Activated CD4-positive, alpha-beta T cell treated with anti-CD3 and anti-CD28 coated beads, Interleukin-10, Interleukin-2, amounts not matched to agents 100 ng/mL and 50 ng/mL, durations not matched to agents 16 hours and 8 hours (primary cell): ENCODE measurements at places on chromosomes 7 and 10.

- DNase-seq, result peak; percentile 74
These were observed 111.3 kb upstream of the CARD11 start for GRCh38 chr7:3154881-3155494.

GRCh38 chr10:69629897-69630650, at the start of gene FAM241B:
Gene FAM241B (plus strand): TSS chr10:69630247. CDS start chr10:69631744, 1,497 bp downstream.
- DNase-seq, result peak; percentile 80

DNA sequence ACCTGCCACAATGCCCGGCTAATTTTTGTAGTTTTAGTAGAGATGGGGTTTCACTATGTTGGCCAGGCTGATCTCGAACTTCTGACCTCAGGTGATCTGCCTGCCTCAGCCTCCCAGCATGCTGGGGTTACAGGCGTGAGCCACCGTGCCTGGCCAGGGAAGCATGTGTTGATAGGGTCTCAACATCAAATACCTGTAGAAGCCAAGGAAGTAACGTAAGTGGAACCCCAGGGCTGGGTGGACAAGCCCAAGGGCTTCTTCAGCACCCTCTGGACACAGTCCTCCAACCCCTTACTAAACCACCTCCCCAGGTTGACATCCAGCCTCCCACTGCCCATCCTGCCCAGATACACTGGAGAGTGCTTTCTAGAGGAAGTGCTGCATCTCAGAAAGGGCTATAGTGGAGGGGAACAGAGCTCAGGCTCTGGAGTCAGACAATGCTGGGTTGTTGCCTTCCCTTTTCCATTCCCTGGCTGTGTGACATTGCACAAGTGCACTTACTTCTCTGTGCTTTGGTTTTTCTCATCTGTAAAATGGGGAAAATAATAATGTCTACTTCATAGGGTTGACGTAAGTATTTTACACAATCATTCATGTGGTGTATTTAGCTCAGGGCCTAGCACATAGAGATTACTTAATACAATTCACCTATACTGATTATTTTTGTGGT, 73.9 kb upstream of the KAT6B start:
- no peak for DNase-seq

- no peak for DNase-seq
These were observed 146.3 kb downstream of the MALRD1 start for GRCh38 chr10:19194866-19195265.

GRCh38 chr7:155483868-155484325, 26.0 kb downstream of the EN2 start:
- no peak for DNase-seq

DNA sequence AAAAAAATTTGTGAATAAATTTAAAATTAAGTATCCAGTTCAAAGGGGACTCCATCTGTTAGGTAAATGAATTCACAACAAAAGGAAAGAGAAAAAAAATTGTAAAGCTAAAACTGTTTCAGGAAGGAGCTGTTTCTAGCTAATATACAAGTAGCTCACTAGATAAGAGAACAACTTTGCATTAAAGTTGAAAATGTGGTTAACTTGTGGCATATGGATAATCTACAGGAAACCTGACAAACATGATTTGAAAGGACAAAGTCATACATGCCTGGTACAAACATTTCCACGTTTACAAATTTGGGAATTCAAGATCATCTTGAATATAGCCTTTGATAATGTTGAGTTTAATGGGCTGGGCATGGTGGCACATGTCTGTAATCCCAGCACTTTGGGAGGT, 8.9 kb downstream of the NT5C3A start:
- no peak for DNase-seq

- DNase-seq, result no peak
These were observed 86.5 kb upstream of the LRRC4 start for GRCh38 chr7:128117691-128118090.

GRCh38 chr10:49139028-49139845, 5.4 kb upstream of the FAM170B start:
- no peak for DNase-seq

DNA sequence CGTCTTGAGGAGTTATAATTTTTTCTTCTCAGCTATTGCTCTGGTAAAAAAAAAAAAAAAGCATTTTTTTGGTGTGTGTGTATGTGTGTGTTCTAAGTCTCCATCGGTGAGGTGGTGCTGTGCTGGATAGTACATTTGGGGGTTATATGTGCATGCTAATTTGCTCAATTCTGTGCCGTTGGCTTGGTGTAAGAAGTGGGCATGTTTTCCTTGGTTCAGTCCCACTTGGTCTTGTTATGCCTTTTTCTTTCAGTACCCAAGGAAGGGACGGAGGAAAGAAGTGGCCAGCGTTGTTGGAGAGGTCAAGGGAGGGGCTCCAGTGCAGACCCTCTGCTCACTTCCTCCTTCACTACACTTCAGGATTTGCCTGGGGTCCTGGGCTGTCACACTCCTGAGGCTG, 20.4 kb downstream of the LRMDA start:
- no peak for DNase-seq

DNA sequence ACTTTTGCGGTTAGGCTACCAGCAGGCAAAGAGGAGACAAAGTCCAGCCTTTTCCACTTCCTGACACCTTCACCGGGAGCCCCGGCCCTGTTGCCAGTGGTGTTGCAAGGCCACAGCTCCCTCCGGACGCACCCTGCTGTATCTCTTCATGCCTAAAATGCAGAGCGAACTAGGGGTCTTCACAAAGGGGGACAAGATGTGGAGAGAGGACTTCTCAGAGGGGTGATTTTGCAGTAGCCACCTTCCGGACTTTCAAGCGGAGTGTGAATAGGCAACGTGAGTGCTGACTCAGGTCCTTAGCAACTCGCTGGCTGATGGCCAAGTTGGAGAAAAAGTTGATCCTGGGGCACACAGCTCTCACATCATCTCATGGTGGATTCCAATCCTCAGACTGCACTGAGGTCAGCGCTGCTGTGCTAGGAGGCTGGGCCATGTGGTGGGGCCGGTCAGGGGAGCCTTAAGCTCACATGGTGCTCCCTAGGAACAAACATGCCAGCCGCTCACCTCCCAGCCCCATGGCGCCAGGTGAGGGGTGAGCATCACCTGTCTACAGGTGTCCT, 166.3 kb downstream of the LCOR start:
- DNase-seq, result no peak

DNA sequence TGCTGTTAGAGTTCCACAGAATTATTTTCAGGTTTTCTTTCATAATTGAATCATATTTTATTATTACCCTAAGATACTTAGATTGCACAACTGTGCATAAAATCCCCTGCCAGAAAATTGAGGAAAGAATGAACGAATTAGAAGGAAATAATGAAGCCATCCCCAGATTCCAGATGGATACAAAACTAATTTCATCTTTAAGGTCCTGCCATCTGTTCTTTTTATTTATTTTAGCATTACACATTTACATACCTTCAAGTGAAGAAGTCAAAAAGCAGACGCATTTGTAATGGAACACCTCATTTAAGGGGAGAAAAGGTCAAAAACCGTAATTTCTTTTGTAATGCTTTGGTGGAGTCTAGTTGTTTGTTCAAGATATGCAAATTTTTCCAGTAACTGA, 77.0 kb upstream of the LRRTM3 start:
- DNase-seq, result no peak

DNA sequence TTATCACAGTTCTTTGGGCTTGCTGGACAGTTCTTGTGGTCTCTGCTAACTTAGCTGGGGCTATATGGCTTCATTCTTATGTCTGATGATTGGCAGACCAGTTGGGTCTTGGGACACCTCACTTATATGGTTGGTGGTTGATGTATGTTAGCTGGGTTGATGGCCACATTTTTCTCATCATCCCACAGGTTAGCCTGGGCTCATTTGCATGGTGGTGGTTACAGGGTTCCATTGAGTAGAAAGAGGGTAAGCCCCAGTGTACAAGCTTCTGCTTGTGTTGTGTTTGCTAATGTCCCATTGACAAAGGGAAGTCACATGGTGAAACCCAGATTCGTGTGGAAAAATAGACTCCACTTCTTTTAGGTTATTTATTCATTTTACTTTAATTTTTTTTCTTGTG, 40.6 kb downstream of the TMEM60 start:
- peak; percentile 6 for DNase-seq

DNA sequence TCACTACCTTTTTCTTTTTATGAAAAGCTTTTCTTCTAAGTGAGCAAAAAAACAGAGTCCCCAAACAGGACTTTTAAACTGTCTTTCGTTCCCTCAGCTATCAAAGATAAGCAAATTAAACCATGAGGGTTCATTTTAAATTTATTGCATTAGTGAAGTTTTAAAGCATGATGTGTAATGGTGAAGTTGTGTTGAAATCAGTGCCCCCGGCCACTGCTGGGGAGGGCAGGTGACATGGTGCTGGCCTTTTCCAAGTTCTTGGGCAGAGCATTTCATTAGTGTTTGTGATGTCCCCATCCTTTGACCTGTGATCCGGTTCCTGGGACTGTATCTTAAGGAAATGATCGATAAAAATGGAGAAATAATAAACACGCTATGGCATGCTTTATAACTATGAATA, 96.0 kb downstream of the EEPD1 start:
- no peak for DNase-seq

- no peak for DNase-seq
These were observed 983 bp downstream of the TNRC18 start for GRCh38 chr7:5422396-5423305.

DNA sequence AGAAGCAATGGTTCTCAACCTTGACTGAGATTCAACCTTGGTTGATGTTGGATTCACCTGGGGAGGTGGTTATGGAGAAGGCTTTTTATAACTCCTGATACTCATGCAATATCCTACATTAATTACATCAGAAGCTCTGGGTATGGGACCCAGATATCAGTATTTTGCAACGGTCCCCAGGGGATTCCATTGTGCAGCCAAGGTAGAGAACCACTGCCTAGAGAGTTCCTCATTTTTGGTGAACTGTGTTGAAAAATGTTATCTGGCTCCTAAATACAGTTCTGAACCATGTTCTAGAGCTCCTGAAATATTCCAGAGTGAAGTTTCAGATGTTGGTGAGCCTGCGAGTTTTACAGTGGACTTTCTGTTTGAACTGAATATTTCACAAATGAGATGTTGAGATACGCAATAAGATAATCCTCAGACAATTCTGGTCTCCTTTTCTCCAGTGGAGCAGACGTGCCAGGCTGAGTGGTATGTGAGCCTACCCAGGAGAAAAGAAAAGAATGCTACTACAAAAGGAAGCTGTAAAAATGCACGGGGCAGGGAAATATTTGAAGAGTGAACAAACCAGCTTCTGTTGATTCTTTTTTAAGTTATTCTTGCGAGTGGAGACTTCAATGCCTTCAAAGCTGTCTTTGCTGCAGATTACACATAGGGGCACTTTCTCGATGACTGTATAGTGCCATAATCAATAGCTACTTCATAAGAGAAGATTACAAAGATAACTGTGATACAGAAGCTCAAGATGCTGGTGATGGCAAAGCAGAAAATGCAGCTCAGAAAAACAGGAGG, 13.6 kb upstream of the C10orf120 start:
- no peak for DNase-seq

DNA sequence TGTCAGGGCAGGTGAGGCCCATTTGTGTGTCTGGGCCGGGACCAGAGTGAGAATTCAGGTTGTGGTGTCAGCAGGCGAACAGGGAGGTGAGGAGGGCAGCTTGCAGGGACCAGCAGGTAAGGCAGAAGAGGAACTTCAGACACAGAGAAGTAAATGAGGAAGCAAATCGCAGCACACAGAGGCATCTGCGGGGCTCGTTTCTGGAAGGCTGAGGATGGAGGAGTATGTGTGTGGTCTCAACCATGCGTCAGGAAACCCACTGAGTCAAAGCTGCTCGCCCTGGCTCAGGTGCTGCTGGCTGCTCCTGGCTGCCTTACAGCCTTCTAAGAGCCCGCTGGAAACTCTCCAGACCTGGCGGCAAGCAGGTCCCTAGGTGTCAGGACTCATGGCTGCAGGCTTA, 26.9 kb upstream of the PITRM1 start:
- no peak for DNase-seq

- no peak for DNase-seq
These were observed 227.8 kb upstream of the BMPER start for GRCh38 chr7:33677556-33677955.

DNA sequence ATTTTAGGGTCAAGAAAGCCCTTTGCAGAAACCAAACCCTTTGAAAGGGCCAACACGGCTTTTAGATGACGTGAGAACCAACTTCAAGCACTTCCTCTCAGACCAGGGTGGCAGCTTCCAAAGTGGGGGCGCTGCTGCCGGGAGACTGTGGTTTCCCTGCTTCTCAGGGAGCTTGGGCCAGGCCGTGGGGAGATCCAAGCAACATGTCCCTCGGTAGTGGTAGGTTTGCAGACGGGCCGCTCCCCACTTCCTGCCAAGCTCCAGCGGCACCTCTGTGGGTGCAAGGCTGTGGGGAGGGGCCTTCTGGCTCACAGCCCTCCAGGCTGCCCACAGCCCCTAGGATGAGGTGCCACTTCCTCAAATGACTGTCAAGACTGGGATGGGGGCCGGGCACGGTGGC, 132.4 kb downstream of the FAM53B start:
- peak; percentile 61 for DNase-seq

DNA sequence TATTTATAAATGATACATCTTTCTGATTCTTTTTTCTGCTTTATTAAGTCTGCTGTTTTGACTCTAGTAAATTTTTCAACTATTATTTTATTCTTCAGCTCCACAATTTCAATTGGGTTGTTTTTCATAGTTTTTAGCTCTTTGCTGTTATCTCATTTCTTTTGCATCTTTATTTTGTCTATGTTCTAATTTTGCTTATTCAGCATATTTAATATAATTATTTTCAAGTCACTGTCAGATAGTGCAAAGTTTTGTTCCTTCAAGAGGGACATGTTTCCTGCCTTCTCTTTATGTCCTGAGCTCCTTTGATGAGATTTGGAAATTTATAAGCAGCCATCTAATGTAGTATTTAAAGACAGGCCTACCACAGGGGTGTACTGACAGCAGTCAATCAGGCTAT, 131.5 kb upstream of the ZNF722 start:
- no peak for DNase-seq

- no peak for DNase-seq
These were observed 31.5 kb downstream of the MKRN1 start for GRCh38 chr7:140447841-140448240.

DNA sequence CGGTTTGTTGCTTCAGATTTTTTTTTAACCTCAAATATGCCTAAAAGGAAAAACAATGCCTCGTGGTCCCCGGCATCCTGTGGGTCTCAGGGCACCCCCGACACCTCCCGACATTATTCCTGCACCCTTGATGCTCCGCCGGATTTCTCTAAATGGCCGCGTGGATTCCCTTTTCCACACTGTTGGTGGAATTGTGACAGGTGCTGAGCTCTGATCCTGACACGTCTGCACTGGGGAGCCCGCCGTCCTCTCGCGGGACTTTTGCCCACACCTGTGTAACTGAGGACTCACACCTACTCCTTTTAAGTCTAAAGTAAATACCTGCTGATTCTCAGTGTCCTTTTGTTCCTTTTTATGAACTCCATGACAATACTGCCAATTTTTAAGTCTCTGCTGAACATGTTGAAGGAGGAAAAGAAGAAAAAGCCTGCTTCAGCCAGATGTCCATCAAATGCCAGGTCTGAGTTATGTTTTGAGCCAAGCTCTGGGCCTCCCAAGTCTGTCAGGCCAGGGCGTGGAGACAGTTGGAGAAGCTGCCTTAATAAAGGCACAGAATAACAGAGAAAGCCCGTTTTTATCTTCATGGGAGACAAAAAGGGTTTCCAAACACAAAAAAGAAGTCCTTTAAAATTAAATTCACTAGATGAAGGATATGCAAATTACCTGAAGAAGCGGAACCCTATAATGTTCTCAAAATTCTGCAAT, 568.2 kb downstream of the DNAJB6 start:
- DNase-seq, result no peak
